ENCODE measurements at places on chromosomes 1 and 21. TPM values are rescaled to one million over a fixed set of nuclear protein-coding genes. Genes with fewer than 3 reads are reported as not detected.
A peak's percentile ranks its signal among the peaks of the same experiment; 100 is the strongest.

GRCh38 chr1:54081306-54082270 is 28.2 kb downstream of the TCEANC2 start:
- DNase-seq = peak; percentile 87

GRCh38 chr1:76543495-76543894 is 323.8 kb upstream of the ST6GALNAC5 start:
- no peak for DNase-seq

DNA sequence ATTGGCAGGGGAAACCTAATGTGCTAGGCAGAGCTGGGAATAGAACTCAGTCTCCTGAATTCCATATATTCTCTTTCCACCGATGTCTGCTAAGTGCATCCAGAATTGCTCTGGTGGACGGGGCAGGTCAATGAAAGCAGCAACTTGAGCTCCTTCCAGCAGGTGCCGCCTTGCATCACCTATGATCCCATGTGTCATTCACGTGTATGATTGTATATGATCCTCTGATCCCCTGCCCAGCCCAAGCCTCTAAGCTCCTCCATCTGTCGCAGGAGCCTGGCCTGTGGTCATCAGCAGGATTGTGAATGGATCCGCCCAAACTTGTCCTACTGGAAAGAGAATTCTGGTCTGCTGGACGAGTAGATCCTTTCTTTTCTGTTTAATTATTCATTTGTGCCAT is 13.1 kb downstream of the ACTA1 start:
- DNase-seq = no peak

The PDE4B gene
- 1.3 TPM for polyA plus RNA-seq

The TOMM40L gene
- polyA plus RNA-seq = 14.5 TPM

DNA sequence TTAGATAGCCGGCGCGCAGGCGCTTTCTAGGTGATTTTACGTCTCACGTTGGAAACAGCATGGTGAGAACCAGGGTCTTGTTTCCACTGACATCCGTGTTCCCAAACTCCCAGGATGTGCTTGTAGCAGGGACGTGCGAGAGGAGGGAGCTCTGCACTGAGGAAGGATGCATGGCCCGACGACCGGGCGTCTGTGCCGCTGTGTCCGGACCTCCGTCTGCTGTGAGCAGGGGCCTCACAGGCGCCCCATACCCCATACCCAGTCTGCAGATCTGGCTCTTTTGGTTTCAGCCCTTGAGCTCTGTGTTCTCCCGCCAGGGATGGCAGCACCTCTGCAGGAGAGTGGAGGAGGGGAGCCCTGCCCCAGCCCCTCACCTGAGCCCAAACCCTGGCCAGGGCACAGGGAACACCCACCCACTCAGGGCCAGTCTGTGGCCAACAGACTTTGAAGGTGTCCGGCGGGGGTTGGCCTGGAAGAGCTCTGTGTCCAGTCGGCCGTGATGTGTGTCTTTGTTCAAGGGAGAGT is 67.2 kb upstream of the COL6A1 start:
- no peak for DNase-seq

- DNase-seq = no peak
These were observed 79.3 kb downstream of the SLC35F3 start for GRCh38 chr1:233983811-233984210.

DNA sequence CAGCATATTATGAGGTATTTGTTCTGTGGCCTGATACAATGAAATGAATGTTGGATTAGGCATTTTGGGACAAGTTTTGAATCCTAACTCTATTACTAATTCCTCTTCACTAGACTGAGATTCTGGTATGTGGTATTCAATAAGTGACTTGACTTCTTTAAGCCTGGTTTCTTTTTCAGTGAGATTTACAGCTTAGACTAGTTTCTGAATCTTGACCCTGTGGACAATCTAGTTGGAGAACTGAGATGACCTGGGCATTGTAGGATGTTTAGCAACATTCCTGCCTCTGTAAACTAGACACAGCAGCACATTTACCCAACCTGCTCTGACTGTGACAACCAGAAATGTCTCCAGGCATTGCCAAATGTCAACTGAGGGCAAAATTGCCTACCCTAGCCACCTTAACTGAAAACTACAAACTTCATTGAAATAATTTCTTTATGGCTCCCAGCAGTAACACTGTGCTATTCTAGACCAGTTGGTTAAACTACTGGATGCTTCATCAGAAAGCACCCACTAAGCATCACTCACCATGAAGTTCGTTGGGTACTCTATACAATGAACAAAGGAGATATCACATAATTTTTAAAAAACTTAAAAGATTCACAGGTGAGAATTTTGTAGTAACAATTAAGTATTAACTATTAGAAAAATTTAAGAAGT is 16.8 kb downstream of the PTPRC start:
- DNase-seq = no peak

The DENND4B gene
- 30.6 TPM for polyA plus RNA-seq
